ENCODE measurements at places on chromosomes 1 and 21.

DNA sequence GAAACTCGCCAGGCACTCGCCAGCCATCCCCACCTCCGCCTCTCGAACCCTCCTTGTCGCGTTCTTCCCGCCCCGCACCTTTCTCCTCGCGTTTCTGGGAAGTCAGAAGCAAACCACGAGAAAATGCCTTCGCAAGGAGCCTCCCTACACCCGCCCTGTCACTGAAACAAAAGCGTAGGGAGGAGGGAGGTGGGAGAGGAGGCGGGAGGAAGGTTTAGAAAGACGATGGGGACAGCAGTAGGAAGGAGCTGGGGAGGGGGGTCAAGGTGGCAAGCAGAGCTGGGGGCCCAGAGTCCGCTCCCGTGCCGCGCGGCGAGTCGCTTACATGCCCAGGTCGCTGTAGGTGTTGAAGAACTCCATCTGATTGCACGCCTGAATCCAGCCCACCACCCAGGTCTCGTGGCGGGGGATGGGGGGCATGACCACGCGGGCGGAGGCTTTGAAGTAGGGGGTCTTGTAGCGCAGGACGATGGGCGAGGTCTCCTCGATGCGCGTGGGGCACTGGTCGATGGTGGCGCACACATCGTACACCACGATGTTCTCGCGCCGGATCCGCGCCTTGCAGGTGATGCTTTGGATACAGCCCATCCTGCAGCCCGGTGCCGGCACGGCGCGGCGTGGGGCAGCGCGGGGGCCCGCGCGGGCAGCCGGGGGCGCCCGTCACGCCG lies 1.0 kb downstream of the FAM78B start:
- DNase-seq = no peak

GRCh38 chr1:17908945-17909344 lies 153.8 kb downstream of the ACTL8 start:
- DNase-seq = no peak

DNA sequence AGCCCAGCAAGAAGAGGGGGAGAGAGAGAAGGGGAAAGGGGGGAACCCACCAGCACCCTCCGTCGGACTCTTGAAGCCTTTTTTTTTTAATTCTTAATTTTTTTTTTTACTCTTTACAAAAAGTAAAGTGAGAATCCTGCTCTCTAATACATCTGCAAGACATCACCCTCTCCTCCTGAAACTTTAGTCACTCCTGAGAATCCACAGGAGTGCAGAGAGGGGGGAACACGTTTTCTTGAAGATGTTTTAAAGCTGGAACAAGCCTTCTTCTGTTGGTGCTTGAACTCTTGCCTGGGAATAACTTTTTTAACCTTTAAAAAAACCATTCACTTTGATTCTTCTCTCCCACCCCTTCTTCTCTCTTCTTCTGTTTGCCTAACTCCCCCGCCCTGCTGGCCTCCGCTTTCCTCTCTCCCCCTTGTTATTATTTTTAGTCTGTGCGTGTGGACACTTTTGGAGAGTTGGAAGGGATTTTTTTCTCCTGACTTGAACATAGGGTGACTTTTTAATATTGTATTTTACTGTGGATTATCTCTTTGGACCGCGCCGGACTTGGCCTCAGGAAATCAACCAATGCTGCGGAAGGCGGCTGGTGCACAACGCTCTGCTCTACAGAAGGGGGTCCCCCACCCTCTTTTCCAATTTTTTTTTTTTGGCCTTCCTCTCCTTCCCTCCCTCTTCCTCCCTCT lies 383 bp upstream of the PRRX1 start:
- no peak for DNase-seq

DNA sequence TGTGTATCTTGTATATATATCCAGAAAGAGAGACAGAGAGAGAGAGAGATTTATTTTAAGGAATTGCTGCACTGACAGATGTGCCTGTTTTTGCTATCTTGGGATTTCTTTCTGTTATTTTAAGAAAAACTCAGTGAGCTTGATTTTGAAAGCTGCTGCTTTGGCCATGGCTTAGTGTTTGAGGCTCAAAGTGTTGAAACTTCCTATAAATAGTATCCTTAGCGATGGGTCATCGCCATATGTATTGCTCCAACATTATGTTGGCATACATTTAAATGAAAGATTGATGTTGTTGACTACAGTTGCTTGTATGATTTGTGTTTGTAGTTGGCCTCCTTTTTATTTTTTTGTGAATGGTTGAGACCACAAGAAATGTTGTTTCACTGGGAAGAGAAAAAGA lies 29.0 kb upstream of the NTPCR start:
- DNase-seq = no peak

GRCh38 chr1:165050246-165050645 lies 306.3 kb downstream of the LMX1A start:
- no peak for DNase-seq
